ENCODE measurements at places on chromosomes 3 and 15. TPM values are rescaled to one million over a fixed set of nuclear protein-coding genes. Genes with fewer than 3 reads are reported as not detected.

DNA sequence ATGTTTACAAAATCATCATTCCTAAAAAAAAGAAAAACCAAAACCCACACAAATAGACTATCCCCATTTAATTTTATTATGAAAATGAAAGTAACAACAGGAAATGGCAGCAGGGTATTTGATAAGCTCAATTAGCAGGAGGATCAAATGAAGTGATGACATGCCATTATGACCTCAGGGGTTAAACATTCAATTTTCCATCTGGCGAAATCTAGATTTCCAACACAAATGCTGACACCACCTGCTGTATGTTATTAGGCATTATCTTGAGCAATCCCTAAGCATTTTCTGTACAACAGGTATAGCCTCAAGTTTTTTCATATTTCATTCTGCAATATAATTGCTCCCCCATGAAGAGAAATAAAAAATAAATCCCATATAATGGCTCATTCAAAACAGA lies 57.1 kb downstream of the SHQ1 start:
- no peak overlapping the region for H3K27ac ChIP-seq
- peaks cover 4% of the 10 kb centered on the region for H3K36me3 ChIP-seq
- no peak overlapping the region for H3K4me3 ChIP-seq
- H3K27me3 ChIP-seq, result no peaks in the 10 kb centered on the region

DNA sequence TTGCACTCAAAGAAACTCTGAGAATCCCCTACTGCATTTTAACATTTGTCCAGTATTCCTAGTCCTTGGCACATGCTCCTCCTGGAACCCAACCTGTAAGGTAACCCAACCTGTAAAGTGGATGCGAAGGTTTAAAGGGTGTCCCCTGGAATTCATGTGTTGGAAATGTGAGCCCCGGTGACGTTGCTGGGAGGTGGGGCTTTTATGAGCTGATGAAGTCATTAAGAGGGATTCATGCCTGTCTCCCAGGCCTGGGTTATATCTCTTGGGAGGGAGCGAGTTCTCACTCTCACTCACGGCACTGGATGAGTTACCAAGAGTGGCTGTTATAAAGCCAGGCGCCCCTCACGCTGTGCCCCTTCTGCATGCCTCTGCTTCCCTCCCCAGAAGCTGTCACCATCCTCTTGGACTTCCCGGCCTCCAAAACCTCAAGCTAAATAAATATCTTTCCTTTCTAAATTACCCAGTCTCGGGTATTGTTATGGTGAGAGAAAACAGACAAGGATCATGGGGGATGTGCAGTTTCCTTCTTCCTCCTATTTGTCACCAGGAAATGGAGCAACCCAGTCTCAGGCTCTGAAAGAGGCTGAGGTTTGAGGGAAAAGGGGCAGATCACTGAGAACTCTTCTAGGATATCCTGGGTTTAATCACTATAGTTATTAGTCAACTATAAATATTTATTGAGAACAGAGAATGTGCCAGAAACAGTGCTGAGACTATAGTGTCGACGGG lies 7.6 kb downstream of the XXYLT1 start:
- H3K36me3 ChIP-seq, result peaks cover 4% of the 10 kb centered on the region
- peak overlapping the region; percentile 49 for H3K27ac ChIP-seq
- no peaks in the 10 kb centered on the region for H3K27me3 ChIP-seq
- peaks cover 21% of the 10 kb centered on the region for H3K4me1 ChIP-seq
- no peak overlapping the region for H3K4me3 ChIP-seq
- no peak for DNase-seq

- H3K36me3 ChIP-seq, result no peaks in the 10 kb centered on the region
- H3K4me3 ChIP-seq, result no peak overlapping the region
- no peaks in the 10 kb centered on the region for H3K4me1 ChIP-seq
- H3K27me3 ChIP-seq, result no peaks in the 10 kb centered on the region
- H3K27ac ChIP-seq, result no peak overlapping the region
- no peak for DNase-seq
These were observed 72.2 kb downstream of the ATP8B4 start for GRCh38 chr15:50046867-50047266.

- no peaks in the 10 kb centered on the region for H3K36me3 ChIP-seq
- no peak overlapping the region for H3K4me3 ChIP-seq
- no peak overlapping the region for H3K27ac ChIP-seq
- H3K4me1 ChIP-seq, result no peaks in the 10 kb centered on the region
- no peaks in the 10 kb centered on the region for H3K27me3 ChIP-seq
These were observed 333.9 kb upstream of the ARPP21 start for GRCh38 chr3:35305406-35305805.

DNA sequence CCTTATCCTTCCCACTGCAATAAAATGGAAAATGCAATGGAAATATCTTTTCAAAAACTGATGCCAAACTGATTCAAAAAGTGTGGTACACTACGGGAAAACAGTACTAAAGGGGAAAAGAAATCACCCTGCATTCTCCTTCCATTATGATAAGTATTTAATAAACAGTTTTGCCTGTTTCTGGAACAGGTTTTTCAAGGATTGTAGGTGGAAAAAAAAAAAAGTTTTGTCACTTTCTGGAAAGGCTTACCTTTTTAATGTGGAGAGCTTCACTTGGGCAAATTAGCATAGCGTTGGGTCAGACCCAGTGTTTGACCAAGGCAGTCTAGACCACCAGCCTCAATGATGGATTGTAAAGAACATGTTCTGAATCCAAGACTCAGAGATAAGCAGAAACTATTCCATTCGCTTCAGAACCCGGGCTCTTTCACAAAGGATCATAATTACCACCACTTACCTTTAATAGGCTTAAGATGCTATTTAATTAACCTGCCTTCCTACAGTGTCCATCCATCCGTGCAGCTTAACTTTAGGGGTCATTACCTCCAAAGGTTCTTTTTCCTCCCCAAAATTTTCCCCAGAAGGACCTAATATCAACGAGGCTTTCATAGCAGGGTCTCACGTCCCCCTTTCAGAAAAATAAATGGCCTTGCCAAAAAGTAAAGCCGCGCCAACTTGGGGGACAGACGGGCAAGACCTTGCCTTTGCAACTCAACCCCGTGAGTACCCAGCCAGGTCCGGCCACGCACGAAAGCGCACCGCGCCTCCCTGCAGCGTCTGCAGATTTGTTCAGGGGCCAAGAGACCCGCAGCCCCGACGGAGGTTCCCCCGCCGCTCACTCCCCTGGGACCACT lies 1.0 kb downstream of the DCBLD2 start:
- H3K4me1 ChIP-seq, result peaks cover 13% of the 10 kb centered on the region
- H3K36me3 ChIP-seq, result no peaks in the 10 kb centered on the region
- no peak for DNase-seq
- no peaks in the 10 kb centered on the region for H3K27me3 ChIP-seq

DNA sequence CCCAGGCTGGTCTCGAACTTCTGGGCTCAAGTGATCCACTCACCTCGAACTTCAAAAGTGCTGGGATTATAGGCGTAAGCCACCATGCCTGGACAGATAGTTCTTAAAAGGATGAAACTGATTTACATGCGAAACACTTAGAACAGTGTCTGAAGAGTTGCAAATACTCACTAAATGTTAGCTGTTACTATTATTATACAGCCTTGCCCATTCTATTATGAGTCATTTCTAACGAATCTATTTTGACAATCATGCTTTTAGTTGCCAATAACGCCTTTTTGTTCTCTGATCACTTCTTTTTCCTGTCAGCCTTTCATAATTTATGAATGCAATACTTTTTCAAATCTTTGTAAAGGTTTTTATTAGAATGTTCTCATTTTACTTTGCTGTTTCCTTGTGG lies 112.7 kb downstream of the SNRK start:
- peaks cover 8% of the 10 kb centered on the region for H3K4me1 ChIP-seq
- no peaks in the 10 kb centered on the region for H3K27me3 ChIP-seq
- DNase-seq, result no peak
- no peak overlapping the region for H3K27ac ChIP-seq
- no peaks in the 10 kb centered on the region for H3K36me3 ChIP-seq
- H3K4me3 ChIP-seq, result no peak overlapping the region

The ZNF620 gene
- 6.1 TPM for total RNA-seq

DNA sequence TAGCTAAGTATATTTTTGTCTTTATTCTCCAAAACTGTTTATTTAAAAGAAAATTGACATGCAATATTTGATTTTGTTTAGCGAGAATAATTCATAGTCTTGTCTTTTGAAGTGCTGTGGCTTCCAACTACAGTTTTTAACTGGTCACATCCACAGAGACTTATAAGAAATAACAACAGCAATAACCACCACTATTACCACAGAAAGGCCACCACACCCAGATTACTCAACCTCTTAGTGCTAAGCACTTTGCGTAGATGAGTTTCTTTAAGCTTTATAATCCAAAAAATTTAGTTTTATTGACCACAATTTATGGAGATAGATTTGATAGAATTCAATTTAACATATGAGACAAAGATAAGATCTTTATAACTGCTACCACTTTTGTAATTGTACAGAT lies 468.4 kb upstream of the UBE2E2 start:
- no peaks in the 10 kb centered on the region for H3K36me3 ChIP-seq
- no peak overlapping the region for H3K4me3 ChIP-seq
- no peak for DNase-seq
- H3K27ac ChIP-seq, result no peak overlapping the region

The IL12A gene
- 0.67 TPM for total RNA-seq

DNA sequence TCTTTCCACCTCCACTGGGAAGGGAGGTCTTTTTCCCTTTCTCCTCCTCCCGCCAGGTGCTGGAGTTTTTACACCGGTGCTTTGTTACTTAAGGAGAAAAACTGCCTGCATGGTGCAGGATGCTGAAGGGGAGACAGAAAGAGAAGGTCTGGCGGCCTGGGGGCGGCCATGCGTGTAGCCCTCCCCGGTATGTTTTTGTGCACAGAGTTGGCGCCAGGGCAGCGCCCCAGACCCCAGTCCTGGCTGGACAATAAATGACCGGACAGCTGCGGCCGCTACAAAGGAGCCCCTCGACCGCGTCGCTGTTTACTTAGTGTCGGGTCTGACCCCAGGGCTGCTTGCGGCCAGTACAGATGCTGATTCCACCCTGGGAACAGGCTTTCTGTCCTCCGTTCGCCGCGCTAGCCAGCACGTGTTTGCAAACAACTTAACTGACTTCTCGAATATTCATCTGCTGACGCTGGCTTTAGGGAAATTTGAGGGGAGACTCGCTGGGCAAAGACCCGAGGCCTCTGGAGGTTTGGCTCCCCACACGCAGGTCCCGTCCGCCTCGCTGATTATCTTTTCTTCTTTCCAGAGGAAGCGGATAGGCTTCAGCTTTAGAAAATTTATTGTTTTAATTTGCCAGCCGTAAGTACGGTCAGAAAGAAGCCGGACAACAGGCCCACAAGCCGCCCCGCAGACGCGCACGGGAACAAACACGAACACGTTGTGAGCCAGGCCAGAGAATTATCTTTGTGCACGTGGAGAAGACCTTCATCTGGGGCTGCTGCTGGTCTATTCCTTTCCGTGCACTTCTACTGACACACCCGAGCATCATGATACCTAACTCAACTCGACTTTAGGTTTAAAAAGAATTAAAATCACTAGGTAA lies 46.9 kb downstream of the ZIC4 start:
- H3K36me3 ChIP-seq, result no peaks in the 10 kb centered on the region
- H3K4me1 ChIP-seq, result no peaks in the 10 kb centered on the region
- peaks cover 21% of the 10 kb centered on the region for H3K27me3 ChIP-seq
- no peak overlapping the region for H3K4me3 ChIP-seq
- DNase-seq, result no peak

The RTP4 gene
- total RNA-seq, result 2.4 TPM

DNA sequence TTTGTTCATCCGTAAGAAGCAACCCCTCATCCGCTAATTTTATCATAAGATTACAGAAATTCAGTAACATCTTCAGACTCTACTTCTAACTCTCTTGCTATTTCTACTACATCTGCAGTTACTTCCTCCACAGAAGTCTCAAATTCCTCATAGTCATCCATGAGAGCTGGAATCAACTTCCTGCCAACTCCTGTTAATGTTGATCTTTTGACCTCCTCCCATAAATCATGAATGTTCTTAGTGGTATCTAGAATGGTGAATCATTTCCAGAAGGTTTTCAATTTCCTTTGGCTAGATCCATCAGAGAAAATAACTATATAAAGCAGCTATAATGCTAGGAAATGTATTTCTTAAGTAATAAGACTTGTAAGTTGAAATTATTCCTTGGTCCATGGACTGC lies 115.1 kb downstream of the TAFA4 start:
- H3K27me3 ChIP-seq, result no peaks in the 10 kb centered on the region
- H3K27ac ChIP-seq, result no peak overlapping the region
- no peak overlapping the region for H3K4me3 ChIP-seq
- DNase-seq, result no peak
- no peaks in the 10 kb centered on the region for H3K36me3 ChIP-seq

DNA sequence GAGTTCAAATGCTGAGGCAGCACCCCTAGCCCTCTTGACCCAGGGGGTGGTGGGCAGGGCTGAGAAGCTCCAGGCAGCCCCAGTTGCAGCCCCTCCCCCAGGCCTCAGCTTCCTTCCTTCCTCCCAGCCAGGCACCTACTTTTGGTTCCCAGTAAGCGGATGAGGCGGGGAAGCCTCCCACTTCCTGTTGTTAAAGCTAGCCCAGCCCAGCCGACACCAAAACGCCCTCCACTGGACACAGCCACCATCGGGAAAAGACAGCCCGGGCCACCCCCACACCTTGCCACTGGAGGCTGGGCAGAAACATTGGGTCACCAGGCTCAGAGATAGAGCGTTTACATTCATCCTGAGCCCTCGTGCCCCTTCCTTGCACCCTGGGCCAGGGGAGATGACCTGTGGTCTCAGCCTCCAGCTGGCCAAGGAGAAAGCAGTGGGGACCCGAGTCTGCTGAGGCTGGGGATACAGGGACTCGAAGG lies 3.5 kb downstream of the DUSP7 start:
- peak overlapping the region; percentile 87 for H3K27ac ChIP-seq

DNA sequence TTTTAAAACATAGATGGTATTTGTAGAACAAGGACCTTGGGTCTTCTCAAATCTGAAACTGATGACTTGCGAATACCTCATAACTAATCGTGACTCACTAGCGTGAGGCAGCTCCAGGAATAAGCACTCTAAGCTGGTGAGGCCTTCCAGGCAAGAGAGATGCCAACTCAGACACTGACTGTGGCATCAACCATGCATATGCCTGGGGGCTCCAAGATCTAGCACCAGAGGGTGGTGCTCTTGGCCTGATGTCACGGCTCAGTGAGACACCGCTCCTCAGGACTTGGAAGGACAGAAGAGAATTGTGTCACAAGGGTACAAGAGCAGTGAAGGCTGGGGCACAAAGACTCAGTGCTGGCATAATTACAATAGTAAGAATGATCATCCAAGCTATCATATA lies 125.0 kb upstream of the TRIM42 start:
- H3K36me3 ChIP-seq, result no peaks in the 10 kb centered on the region
- no peak overlapping the region for H3K27ac ChIP-seq
- DNase-seq, result no peak
- no peaks in the 10 kb centered on the region for H3K27me3 ChIP-seq

The CMTM8 gene
- total RNA-seq, result 17.0 TPM

- DNase-seq, result no peak
- peaks cover 41% of the 10 kb centered on the region for H3K36me3 ChIP-seq
- no peaks in the 10 kb centered on the region for H3K27me3 ChIP-seq
These were observed 27.8 kb upstream of the IGDCC4 start for GRCh38 chr15:65450556-65450955.

- peak overlapping the region; percentile 38 for H3K4me3 ChIP-seq
- H3K27me3 ChIP-seq, result no peaks in the 10 kb centered on the region
- H3K27ac ChIP-seq, result peak overlapping the region; percentile 85
- peaks cover 17% of the 10 kb centered on the region for H3K4me1 ChIP-seq
- no peak for DNase-seq
These were observed 804 bp upstream of the BRPF1 start for GRCh38 chr3:9730657-9731205.

The ACVR2B gene
- 5.9 TPM for total RNA-seq

The ACTRT3 gene
- total RNA-seq, result 3.2 TPM

The CPEB1 gene
- 3.8 TPM for total RNA-seq

Data from lung (tissue), 17 donors.